ENCODE measurements at places on chromosomes 6 and 20.
A peak's percentile ranks its signal among the peaks of the same experiment; 100 is the strongest.

GRCh38 chr20:17562804-17563305, 7.0 kb upstream of the DSTN start:
- DNase-seq, result no peak

DNA sequence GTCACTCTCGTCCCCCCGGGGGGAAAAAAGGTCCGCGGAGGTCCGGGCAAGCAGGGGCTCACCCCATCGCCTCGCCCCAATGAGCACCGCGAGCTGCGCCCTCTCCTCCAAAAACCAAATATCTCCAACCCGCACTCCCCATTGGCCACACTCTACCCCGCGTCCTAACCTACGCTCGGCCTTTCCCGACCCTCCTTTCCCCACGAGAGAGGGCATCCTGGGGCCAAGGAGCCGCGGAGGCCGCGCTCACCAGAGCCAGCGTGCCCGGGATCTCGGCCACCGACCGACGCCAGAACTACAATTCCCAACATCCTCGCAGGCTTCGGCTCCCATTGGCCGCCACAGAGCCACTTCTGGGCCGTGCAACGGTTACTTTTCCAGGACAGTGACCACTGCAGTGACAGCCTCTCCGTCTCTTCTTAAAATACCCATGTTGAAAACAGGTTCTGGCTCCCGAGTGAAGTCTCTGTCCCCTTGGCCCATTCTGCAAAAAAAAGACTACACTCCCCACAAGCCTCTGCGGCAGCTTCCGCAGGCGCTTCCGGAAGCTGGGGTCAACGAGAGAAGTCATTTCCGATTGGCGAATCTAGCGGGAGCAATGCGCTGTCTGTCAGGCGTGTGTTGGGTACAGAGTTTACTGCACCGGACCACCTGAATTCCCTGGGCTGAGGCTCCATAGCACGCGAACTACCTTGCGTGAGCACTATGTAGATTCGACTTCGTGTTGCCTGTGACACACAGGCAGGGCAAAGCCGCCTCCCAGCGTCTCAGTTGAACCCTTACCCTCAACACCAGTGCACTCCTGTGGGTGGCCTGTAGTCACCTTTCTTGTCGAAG, at the start of gene ZNF343:
Gene ZNF343 (minus strand): TSS at position 285 of the 837 bp plus-strand sequence. CDS start 15,020 bp downstream, outside the sequence.
- DNase-seq, result peak; percentile 47

DNA sequence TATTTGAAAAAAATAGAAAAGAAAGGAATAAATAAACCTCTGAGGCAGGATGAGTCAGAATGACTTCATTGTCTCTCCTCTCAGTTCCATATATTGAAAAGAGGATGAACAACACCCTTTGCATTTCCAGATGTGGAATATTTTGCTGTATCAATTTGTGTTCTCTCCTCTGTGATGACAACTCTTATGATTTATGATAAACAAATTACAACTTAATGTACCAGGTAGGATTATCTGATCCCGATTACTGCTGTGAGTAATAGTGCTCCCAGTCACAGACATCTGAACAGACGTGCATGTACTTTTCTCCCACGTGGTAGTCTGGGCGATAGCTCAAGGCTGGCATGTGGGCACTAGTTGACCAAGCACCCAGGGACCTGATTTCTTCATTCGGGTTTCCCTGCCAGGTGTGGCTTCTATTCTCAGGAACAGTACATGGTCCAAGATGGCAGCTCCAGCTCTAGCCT, 142.1 kb upstream of the SULF2 start:
- DNase-seq, result no peak

DNA sequence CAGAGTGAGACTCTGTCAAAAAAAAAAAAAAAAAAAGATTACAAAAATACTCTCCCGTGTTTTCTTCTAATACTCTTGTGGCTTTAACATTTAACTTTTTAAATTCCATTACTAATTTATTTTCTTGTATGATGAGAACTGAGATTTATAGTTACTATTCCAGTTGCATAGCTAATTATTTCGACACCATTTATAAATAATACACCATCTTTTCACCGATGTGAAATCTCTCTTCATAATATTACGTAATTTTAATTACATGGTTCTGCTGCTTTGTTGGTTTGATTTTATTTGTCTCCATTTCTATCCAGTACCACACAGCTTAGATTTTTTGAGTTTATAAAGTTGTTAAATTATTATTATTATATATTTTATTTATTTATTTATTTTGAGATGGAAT, 42.0 kb upstream of the TMEM217 start:
- DNase-seq, result no peak

GRCh38 chr20:59446376-59446775, 146.0 kb downstream of the EDN3 start:
- no peak for DNase-seq

GRCh38 chr6:99151634-99152346, 197.7 kb downstream of the FAXC start:
- no peak for DNase-seq

DNA sequence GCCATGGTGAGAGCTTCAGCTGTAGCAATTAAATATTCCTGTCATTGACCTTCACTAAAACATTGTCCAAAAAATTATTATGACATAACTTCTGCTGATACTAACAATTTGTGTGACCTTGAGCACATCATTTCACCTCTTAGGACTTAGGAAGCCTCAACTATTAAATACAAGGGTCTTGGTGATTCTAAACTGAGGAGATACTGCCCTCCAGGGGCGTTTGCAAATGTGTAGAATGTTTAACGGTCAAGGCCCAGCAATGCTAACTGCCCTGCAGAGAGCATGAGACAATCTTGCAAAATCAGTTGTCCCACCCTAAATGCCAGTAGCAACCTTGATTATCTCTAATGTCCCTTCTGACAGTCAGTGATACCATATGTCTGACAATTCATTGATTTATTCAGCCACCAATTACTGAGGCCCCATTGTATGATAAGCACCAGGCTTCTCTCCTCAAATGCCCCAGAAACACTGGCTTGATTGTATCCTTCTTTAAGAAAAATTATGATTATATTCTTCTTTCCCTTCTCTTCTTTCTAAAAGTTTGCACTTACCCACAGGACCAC, 284.1 kb upstream of the PLN start:
- DNase-seq, result no peak

- peak; percentile 30 for DNase-seq
Observed at GRCh38 chr6:39166189-39166911, 51.4 kb upstream of the SAYSD1 start.

DNA sequence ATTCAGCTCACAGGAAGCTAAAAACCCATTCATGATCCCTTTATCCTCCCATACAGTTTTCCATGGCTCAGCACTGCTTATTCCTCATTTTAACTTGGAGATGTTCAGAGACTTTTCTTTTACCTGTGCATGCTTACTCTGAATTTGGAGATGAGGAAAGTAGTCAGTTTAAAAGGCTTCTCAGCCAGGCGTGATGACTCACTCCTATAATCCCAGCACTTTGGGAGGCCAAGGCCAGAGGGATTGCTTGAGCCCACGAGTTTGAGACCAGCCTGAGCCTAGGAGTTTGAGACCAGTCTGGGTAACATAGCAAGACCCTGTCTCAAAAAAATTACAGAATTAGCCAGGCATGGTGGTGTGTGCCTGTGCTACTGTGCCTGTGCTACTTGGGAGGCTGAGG, 30.3 kb upstream of the TMEM217 start:
- no peak for DNase-seq

- DNase-seq, result no peak
Observed at GRCh38 chr6:158083455-158084325, 84.4 kb downstream of the SERAC1 start.

GRCh38 chr6:9463311-9463710, 951.6 kb downstream of the TFAP2A start:
- no peak for DNase-seq

- no peak for DNase-seq
Observed at GRCh38 chr6:137223370-137224131, 4.4 kb upstream of the IFNGR1 start.

DNA sequence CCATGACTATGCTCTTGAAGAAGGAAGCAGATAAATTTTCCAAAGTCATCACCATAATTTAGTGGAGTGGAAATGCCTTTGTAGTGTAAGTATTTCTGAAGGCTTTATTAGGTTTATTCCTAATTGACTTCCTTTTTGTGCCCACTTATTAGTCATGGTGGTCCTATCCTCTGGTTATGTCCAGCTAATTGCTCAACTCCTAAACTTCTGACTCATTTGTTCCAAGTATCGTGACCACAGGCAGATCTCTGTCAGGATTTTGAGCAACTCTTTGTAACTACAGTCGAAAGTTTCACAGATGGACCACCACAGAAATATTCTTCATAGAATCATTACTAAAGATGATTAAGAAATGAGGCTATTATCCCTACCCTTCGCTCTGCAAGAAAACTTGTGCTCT, 315.6 kb upstream of the PTCHD4 start:
- DNase-seq, result no peak

- no peak for DNase-seq
Observed at GRCh38 chr20:62688083-62688482, 20.6 kb upstream of the NTSR1 start.

- DNase-seq, result no peak
Observed at GRCh38 chr6:10184371-10185227, 230.3 kb downstream of the TFAP2A start.

GRCh38 chr6:98136333-98136732, 698.0 kb upstream of the POU3F2 start:
- DNase-seq, result no peak

- no peak for DNase-seq
Observed at GRCh38 chr6:137323860-137324259, 104.7 kb upstream of the IFNGR1 start.

DNA sequence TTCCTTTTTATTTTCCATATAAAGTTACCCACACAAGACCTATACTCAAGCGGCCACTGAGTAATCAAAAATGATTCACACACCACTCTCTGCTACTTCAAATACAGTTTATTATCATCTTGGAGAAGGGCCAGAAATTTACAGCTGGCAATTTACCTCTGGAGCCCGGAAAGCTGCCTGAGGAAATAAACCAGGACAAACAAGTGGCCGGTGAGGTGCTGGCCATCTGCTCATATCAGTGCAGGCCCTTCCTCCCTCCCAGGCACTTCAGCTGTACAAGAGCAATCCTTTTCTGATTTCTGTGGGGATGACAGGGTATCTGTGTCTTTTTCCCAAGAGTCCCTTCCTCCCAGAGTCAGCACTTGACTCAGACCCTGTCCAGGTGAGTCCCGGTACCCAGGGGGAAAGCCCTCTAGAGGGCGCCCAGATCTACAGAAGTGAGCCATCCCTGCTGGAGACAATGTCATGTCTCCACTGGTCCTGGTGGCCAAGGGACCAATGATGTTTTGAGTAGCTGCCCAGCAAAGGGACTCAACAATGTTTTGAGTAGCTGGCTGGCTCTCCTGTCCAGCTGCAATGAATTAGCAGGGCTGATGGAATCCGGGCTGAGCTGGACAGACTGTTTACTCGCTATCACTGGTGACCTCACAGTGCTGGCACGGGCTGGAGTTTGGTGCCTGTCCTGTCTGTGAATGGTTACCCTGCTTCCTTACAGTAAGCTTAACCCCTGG, 23.6 kb downstream of the LRP11 start:
- peak; percentile 80 for DNase-seq

DNA sequence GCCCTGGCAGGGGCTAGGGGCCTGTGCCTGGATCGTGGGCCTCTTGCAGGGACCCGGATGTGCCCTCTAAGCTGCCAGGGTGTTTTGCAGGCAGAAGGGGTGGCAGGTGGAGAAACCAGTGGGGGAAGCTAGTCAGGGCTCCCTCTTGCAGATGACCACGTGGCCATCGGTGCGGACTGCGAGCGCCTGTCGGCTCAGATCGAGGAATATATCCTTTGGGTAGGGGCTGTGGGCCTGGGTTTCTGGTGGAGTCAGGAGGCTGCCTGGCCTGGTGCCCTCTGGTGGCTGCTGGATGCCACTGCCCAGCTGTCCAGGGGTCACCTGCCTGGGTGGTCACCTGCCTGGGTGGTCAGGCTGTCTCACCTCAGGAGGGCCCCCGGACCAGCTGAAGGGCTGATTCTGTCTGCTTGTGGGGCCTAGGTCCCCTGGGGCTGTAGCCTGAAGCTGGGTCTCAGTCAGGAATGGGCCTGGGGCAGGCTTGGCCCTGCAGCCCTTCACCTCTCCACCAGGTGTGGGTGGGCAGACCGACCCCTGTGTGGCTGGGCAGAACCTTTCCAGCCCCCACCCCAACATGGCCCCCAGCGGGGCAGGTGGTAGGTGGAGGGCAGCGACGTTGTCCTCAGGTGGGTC, 6.7 kb downstream of the TCEA2 start:
- no peak for DNase-seq

DNA sequence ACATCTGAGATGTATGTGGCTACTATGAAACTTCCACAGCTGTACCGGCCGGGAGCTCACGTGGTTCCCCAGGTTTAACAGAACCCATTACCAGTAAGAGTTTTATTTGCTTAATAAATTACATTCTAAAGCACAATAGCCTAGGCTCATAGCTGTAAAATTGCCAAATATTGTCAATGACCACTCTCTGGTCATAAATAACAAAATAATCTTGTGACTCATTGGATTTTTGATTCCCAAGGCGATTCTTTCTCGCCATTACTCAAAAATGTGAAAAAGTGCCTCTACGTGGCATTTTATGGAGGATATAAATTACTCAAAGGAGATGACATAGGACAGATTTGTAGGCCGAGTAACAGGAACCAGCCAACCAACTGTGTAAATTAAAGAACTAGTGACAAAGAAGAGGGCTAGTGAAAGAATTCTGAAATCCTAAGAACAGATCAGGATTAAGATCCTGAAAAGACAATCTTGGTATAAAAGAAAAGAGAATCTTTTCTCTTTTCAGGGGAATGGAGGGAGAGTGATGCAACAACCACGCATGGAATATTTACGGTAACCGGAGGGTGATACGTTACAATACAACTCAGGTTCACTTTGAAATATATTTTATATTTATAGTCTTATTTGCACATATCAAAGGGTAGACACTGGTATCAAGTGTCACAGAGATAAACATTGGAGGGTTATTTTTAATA, 199.7 kb downstream of the FOXC1 start:
- no peak for DNase-seq

GRCh38 chr6:28537065-28537464, 11.4 kb downstream of the GPX5 start:
- DNase-seq, result no peak

GRCh38 chr6:149368065-149368464, 32.0 kb upstream of the SUMO4 start:
- DNase-seq, result no peak

GRCh38 chr20:43761386-43762340, 34.9 kb upstream of the GTSF1L start:
- DNase-seq, result no peak
